ENCODE measurements at places on chromosomes 2 and 18. TPM values are rescaled to one million over a fixed set of nuclear protein-coding genes. Genes with fewer than 3 reads are reported as not detected.

DNA sequence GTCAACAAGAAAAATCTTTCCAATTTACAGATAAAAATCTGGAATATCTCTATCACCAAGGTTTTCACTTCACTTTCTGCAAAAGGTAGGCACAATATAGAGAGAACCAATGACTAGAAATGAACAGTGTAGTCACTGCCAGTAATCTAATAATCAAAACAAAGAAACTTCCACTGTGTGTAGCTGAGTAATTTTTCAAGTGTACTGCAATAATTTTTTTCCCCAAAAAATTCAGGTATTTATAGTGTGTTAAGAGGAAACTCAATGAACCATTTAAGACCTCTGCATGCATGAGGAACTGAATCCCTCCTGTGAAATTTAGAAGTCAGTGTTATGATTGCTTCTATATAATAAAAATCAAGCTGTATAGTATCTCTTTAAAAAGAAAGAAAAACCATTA, 121.8 kb downstream of the MEMO1 start:
- H3K4me3 ChIP-seq, result no peak overlapping the region
- DNase-seq, result no peak
- peaks cover 1% of the 10 kb centered on the region for H3K36me3 ChIP-seq
- peaks cover 34% of the 10 kb centered on the region for H3K4me1 ChIP-seq
- H3K27me3 ChIP-seq, result no peaks in the 10 kb centered on the region

GRCh38 chr2:99803846-99804245, 314.0 kb upstream of the REV1 start:
- H3K27ac ChIP-seq, result no peak overlapping the region
- no peak for DNase-seq
- no peak overlapping the region for H3K4me3 ChIP-seq
- peaks cover 56% of the 10 kb centered on the region for H3K4me1 ChIP-seq
- no peaks in the 10 kb centered on the region for H3K27me3 ChIP-seq
- H3K36me3 ChIP-seq, result peaks cover 8% of the 10 kb centered on the region

DNA sequence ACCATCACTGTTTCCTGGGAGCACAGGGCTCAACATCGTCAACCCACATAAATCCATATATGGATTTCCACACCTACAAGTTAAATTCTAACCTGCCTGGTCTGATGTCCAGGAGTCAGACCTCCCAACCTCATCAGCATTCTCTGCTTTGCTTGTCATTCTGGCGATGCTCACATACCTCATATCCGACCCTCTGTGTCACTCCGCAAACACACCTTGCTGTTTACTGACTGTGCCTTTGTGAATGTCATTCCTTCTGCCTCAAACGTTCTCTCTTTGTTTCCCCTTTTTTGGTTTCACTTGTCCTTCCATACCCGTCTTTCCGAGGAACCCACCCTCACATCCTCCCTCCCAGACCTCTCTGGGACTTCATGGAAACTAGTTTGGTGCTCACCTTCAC, 187.1 kb downstream of the ACTR3 start:
- peaks cover 6% of the 10 kb centered on the region for H3K27me3 ChIP-seq
- no peak overlapping the region for H3K27ac ChIP-seq
- H3K4me1 ChIP-seq, result no peaks in the 10 kb centered on the region
- no peaks in the 10 kb centered on the region for H3K36me3 ChIP-seq
- H3K4me3 ChIP-seq, result no peak overlapping the region

CELF4 gene
- 0.22 TPM for total RNA-seq

ATP5MC3 gene
- 148 TPM for total RNA-seq

DNA sequence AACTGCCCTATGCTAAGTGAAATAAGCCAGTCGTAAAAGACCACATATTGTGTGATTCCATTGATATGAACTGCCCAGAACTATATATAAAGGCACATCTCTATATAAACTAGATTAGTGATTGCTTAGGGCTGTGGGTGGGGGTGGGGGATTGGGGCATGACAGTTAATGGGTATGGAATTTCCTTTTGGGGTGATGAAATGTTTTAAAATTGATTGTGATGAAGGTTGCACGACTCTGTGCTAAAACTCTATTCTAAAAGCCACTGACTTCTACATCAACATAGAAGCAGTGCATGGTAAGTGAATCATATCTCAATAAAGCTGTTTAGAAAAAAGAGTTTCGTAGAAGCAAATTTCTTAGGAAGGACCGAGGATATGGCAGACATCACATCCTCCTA, 53.0 kb downstream of the CDCA7 start:
- no peak overlapping the region for H3K27ac ChIP-seq
- H3K4me3 ChIP-seq, result no peak overlapping the region
- no peaks in the 10 kb centered on the region for H3K36me3 ChIP-seq
- no peaks in the 10 kb centered on the region for H3K4me1 ChIP-seq
- peaks cover 4% of the 10 kb centered on the region for H3K27me3 ChIP-seq

GRCh38 chr2:232204457-232204931, 174.1 kb upstream of the ALPP start:
- DNase-seq, result no peak
- H3K4me3 ChIP-seq, result no peak overlapping the region
- no peak overlapping the region for H3K27ac ChIP-seq
- H3K27me3 ChIP-seq, result no peaks in the 10 kb centered on the region

PJVK gene
- 3.7 TPM for total RNA-seq
